ENCODE measurements at places on chromosomes 1 and 21.

GRCh38 chr1:55815745-55816455 lies 600.7 kb upstream of the USP24 start:
- DNase-seq, result no peak

DNA sequence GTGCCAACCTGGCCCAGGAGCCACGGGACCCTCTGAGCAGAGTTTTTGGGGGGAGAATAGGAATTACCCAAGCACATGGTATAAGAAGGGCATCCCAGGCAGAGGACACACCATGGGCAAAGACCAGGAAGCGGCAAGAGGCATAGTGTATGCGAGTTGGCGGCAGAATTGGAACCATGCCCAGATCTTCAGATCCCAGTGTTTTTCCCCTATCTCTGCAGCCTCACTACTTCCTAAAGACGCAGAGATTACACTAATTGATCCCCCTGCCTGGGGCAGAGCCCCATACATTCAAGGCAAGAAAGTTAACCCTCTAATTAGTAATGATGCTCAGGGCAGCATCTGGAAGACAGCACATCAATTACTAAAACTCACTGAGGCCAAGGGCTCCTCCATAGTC lies 48.2 kb downstream of the SYT2 start:
- no peak for DNase-seq

DNA sequence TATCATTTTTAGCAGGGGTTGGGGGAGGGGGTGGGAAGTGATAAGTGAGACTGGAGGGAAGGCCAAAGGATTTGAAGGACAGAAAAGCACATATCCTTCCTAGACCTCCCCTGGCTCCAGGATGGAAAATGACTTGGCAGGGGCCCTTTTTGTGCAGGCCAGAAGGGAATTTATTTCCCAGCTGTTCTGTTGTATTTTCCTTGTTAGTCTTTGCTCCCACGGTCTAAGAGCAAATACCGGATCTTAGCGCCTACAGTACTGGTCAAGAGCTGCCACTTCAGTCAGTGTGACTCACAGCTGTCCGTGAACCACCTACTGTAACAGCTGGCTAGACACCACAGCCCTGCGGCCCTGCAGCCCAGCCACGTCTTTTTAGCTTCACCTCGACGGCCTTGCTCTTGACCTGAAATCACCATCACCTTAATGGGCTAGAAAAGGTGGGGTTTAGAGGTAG lies 51.0 kb upstream of the ERRFI1 start:
- no peak for DNase-seq

DNA sequence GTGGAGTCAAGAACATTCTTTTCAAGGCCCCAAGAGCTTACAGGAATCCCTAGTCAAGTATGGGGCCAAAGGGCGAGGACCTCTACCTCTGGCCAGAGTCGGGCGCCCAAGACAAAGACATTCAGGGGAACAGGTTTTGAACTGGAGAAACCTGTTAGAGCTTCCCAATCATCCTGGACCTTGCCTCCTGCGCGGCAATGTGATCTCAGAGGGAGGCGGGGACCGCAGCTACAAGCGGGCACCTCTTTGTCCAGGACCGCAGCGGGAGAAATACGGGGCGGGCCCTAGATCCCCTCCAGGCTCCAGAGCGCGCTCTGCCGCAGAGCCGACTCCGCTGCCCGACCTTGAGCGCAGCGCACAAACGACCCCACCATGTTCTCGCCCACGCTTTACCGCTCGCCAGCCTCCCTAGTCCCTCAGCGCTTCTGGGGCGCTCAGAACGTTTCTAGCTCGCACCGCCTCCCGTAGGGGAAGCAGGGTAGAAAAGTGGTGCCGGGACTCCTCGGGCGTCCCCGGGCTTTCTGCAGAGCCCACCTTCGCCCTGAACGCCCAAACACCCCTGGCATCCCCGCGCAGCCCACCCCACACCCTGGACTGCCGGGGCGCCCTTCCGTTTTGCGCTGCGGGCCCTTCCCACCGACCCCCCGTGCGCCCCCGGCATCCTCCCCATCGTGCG lies 28.1 kb downstream of the RABIF start:
- DNase-seq, result no peak

DNA sequence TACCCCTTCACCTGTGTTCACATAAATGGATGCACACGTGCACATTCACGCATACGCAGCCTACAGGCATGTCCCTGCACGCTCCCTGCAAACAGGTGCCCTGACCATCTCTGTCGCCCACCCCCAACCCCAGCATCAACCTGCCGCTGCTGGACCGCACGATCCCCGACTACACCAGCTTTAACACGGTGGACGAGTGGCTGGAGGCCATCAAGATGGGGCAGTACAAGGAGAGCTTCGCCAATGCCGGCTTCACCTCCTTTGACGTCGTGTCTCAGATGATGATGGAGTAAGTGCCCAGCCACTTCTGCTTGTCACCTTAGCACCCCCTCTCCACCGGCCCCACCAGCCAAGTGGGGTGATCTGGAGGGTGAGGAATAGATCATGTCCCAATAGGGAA lies 60.4 kb downstream of the LACTBL1 start:
- no peak for DNase-seq

DNA sequence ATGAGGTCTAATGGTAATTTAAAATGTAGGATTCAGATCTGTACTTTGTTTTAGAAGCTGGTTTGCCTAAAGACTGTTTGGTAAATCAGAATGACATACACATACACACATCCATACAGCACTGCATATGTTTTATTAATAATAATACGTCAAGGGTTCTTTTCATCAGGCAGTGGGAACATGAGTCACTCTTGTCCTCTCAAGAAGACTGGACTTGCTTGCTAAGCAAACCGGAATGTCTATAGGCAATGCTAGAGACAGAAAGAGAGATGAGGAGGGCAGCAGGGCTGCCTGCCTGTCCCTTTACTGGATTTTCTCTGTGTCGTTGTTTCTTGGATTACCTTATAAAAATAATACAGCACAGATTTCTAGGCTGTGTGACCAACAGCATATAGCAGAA lies 119.1 kb upstream of the GALNT2 start:
- DNase-seq, result no peak

DNA sequence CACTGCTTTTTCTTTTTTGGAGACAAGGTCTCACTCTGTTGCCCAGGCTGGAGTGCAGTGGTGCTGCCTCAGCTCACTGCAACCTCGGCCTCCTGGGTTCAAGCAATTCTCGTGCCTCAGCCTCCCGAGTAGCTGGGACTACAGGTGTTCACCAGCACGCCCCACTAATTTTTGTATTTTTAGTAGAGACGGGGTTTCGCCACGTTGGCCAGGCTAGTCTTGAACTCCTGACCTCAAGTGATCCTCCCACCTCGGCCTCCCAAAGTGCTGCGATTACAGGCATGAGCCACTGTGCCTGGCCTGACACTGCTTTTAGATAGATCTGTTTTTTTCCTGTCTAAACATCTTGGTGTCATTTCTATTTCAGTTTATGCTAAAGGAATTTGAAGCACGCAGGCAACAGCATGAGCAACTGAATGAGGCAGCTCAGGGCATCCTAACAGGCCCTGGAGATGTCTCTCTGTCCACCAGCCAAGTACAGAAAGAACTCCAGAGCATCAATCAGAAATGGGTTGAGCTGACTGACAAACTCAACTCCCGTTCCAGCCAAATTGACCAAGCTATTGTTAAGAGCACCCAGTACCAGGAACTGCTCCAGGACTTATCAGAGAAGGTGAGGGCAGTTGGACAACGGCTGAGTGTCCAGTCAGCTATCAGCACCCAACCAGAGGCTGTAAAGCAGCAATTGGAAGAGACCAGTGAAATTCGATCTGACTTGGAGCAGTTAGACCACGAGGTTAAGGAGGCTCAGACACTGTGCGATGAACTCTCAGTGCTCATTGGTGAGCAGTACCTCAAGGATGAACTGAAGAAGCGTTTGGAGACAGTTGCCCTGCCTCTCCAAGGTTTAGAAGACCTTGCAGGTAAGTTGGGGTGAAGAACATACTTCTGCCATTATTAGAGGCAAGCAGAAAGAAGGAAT lies 106.1 kb upstream of the BMP8A start:
- no peak for DNase-seq

All from activated naive CD8-positive, alpha-beta T cell treated with anti-CD3 and anti-CD28 coated beads, Interleukin-2, amount 50 U/mL, for 16 hours (primary cell).